NCI-H2171 treated with DMSO at 0.1 percent for 48 hours (cell line): ENCODE measurements at places on chromosomes 1 and 21.

GRCh38 chr1:53062708-53063591, 937 bp downstream of the PODN start:
- no peak for DNase-seq

DNA sequence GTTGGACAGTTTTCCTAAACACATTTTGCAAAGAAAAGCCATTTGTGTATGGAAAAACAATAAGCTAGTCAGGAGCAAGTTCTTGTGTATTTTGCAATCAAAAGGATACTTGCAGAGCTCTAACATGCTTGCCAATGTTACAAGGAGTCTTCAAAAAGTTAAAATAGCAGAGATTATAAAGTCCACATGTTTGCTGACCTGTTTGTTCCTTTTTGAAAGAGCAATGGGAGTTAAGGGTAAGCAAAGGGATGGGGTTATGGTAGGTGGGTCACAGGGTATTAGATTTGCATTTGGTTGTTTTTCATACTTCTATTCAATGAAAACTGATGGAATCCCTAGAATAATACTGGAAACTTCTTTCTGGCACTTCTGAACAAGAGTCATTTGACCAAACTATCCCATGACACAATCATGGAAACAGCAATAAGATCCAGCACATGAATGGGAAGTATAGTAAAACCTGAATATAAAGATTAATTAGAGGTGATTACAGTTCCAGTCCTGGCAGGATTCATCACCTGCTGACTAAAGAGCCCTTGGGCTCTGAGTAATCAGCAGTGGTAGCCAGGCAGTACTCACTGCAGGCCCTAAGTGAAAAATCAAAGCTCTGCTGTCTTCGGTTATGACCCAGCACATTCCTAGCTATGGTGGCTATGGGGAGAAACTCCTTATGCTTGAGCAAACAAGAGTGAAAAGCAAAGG, 27.1 kb upstream of the ZC3H11B start:
- no peak for DNase-seq

DNA sequence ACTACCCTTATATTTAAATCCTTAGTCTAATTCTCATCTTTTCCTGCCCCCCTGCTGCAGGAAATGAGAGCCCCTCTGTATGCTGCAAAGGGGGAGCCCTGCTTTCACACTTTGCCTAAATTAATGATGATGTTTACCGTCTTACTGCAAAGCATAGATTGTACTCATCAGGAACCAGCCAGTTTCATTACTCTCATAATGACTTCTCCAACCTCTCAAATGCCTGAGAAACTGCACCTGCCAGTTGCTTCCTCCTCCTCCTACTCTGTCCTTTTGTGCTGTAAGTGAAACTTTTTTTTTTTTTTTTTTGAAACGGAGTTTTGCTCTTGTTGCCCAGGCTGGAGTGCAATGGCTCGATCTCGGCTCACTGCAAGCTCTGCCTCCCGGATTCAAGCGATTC, 101.7 kb downstream of the ADSS2 start:
- no peak for DNase-seq

GRCh38 chr1:237473854-237474253, 416.9 kb downstream of the ZP4 start:
- no peak for DNase-seq

GRCh38 chr1:64055310-64055709, 148.1 kb upstream of the UBE2U start:
- DNase-seq: no peak

DNA sequence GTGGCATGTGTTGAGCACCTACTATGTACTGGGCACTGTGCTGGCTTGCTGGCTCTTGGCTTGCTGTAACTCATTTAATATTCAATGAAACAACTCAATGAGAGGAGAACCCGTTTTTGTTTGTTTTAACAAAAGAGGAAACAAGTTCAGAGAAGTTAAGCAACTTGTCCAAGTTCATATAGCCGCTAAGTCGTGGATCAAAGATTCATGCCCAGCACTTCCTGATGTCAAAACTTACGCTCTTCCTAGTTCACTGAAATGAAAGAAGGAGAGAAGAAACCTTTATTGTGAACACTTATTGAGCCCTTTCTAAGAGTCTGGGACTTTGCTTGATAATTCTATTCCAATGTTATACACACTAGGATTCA, 475.9 kb downstream of the PTPRU start:
- no peak for DNase-seq

GRCh38 chr1:71557138-71557537, 476.3 kb upstream of the ZRANB2 start:
- DNase-seq: no peak

- no peak for DNase-seq
These were observed 213.7 kb upstream of the HOOK1 start for GRCh38 chr1:59601041-59601441.

GRCh38 chr1:30609336-30609998, 113.9 kb downstream of the MATN1 start:
- no peak for DNase-seq
